DMS 273 treated with DMSO at 0.1 percent for 48 hours (cell line): ENCODE measurements at places on chromosomes 7 and 10.

DNA sequence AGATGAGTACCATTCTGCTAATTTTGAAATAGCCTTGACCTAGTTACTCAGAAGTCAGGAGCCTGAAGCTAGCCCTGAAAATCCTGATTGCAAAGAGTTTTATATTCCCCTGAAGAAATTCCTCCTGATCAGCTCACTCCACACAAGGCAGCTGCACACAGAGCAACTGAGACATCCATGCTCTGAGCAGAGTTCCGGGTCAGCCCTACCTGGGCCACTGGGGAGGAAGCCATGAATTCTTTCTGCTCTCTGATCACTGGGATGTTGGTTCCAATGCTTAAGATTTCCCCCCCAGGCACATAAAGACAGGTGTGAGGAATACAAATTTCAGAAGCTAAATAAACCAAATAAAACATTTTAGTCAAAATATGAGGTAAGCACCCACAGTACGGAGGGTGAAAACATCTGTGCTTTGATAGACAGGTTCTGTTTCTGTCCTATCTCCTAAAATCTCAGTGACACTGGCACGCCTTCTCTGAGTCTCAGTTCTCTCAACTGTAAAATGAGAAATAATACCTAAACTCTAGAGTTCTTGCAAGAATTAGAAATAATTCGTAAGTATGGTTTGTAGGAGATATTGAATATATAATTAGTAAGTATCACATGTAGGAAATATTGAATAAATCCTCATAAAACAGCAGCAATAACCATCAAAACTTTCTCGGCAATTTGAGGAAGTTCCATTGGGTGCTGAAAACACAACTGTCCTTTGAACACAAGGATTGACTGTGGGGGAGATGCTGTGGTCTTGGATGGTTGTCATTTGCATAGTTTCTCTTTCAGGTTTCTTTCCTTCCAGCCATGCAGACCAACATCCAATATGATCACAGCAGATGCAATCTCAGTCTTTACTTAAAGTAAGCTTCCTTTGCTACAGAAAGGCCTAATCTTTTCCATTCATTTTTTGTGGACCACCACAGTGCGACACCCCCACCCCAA, 133.0 kb upstream of the TNS3 start:
- no peak for DNase-seq

- no peak for DNase-seq
Measured at GRCh38 chr7:116582806-116583444, 58.1 kb downstream of the CAV1 start.

DNA sequence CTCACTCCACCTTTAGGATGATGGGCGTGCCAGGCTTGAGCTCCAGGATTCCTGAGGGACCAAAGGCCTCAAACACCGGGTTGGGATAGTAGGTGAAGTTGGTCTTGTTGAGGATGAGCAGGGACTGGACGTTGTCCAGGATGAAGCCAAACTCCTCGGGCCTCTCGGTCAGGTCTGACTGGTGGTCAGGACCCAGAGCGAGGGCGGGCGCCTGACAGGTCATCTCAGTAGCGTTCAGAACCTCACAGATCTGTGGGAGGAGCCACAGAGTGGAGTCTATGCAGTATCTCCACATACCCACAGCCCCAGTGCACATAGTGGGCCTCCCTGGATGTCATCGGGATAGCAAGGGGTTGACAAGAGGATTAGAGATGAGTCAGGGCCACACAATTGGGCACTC, 394.9 kb downstream of the PLXNA4 start:
- no peak for DNase-seq

- DNase-seq = no peak
Measured at GRCh38 chr10:60384011-60384410, 5.7 kb downstream of the ANK3 start.

DNA sequence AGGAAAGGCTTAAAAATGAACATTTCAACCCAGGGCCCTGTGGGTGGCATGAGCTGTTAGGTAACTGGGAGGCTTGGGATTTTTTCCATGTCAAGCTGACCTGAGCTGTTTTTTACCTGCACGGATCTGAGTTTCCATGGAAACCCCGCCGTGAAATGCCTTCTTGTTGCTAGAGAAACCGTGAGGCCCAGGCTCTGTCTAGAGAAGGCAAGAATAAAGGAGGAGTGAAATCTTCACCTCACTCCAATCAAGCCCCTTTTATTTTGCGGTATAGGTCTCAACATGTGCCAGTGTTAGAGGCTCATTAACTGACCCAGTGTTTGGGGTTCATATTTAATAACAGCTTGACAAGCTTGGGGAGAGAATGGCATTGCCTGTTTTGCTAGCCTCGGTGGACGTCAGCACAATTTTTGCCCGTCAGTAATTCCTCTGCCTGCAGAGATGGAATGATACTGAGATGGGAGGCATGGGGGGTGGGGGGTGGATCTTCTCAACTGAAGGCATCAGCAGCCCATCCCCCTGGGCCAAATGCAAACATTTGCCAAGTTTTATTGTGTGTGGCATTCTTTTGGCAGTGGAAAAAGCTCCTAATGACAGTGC, 48.9 kb upstream of the PDCD4 start:
- DNase-seq = no peak

DNA sequence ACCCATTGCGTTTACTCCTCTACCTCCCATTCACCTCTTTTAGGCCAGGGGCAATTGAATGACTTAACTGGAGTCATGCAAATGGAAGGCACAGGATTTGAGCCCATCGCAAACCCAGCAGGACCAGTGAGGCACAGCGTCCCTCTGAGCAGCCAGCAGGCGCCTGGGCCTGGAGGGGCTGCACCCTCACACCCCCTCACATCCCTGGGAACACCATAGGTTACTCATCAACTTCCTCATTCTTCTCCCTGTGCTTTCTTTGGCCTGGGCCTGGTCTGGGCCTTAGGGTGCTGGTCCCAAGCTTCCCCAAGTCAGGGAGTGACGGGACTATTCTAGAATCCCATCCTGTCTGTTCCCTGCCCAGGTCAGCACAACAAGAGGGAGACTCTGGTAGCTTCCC, 169.4 kb upstream of the EEPD1 start:
- DNase-seq = no peak

GRCh38 chr7:26863518-26864308, 677 bp downstream of the SKAP2 start:
- peak; percentile 31 for DNase-seq

- no peak for DNase-seq
Measured at GRCh38 chr10:59360605-59361405, 1.5 kb downstream of the FAM13C start.

- DNase-seq = no peak
Measured at GRCh38 chr10:29749150-29749549, 114.4 kb upstream of the SVIL start.

DNA sequence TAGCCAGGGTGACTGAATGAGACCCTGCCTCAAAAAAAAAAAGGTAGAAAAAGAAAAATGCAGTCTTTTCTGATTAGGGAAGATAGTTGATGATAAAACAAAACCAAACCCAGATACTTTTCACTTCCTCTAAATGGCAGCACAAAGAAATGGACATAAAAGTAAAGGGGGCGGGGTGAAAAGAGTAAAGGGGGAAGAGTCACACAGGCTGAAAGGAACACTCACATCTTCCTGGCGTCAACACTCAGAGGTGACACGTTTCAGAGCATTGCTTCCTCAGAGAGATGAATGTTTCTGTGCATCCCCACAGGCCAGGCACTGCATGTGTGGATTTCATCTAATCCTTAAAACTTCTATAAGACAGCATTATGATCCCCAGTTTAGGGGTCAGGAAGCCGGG, 81.2 kb downstream of the HIPK2 start:
- no peak for DNase-seq

GRCh38 chr10:130009228-130009627, 45.2 kb upstream of the EBF3 start:
- DNase-seq = no peak

DNA sequence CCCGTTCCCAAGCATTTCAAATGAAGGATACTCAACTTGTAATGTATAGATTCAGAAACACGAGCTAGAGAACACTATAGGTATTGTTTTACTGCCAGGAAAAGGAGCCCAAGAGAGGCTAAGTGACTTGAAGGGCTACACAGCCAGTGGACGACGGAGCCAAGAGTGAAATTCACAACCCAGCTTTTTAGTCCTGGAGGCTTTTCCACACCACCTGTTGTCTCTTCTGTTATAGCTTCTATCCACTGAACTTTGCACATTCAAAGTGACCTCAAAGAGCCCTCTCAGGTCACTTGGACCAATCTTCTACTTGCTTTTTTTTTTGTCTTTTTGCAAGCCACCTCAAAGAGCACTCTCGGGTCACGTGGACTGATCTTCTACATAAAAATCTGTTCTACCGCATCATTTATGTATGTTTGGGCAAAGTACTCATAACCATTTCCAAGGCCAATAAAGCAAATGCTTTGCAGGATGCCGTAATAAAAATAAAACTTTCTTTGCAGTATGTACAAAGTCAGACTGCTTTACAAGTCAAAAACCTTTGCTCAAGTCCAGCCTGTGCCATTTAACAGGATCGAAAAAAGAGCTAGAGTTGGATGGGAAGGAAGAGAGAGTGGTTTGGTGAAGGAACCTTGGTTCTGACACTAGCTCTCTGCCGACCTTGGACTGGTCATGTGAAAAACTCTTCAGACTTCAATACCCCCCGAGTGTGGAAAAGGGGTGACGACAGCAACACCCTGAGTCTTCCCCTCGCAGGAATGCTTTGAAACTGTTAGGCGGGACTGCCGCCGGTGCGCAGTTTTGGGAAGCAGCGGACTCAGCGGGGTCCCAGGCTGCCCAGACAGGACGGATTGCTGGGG, 821 bp downstream of the SLC35B4 start:
- DNase-seq = no peak

- no peak for DNase-seq
Measured at GRCh38 chr10:3056280-3057037, 10.9 kb upstream of the PFKP start.

DNA sequence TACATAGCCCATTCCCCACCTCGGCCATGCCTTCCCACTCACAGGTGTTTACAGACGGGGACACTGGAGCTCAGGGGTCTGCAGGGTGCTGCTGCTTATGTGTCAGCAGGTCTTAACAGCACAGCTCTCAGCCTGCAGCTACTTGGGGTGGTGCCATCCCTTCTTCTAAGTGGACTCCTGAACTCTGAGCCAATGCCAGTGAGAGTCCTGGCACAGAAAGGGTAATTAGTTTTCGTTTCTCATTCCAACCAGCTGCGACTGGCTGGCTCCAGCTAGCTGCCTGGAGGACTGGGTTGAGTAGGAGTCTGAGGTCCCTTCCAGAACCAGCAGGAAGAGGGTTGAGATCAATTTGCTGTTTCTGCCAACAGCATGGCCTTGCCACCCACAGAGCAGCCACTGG, 88.3 kb upstream of the AGK start:
- no peak for DNase-seq

GRCh38 chr10:75926763-75927162, 495.3 kb downstream of the LRMDA start:
- DNase-seq = no peak

DNA sequence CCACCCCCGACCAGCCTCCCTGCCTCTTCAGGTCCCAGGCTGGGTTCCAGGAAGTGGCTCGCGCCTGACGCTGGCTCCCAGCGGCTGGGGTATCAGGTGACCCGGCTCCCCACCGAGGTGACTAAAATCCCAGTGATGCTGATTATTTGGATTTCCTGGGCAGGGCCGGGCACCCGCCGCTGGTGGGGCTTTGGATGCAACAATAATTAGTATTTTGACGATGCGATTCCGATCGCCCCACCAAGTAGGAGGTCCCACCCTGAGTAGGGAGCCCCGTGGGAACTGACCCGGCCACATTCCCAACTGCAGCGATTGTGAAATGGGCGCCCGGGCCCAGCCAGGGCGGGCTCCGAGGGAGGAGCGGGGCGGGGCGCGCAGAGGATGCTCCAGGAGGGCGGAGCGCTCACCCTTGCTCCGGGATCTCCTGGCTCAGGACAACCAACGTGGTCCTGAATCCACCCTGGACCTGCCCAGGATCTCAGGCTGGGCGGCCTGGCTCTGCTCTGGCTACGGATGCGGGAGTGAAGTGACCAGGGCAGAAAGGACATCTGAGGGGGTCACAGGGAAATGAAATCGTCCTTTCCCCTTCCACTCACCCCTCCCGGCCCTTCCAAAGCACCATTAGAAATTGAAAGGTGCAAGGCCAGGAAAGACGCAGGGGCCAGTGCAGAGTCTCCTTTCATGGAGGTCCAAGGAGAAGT, 32.6 kb downstream of the DUSP5 start:
- no peak for DNase-seq

GRCh38 chr7:157925383-157925875, 588.6 kb downstream of the DNAJB6 start:
- no peak for DNase-seq

GRCh38 chr7:50062951-50063350, 30.1 kb downstream of the ZPBP start:
- no peak for DNase-seq

DNA sequence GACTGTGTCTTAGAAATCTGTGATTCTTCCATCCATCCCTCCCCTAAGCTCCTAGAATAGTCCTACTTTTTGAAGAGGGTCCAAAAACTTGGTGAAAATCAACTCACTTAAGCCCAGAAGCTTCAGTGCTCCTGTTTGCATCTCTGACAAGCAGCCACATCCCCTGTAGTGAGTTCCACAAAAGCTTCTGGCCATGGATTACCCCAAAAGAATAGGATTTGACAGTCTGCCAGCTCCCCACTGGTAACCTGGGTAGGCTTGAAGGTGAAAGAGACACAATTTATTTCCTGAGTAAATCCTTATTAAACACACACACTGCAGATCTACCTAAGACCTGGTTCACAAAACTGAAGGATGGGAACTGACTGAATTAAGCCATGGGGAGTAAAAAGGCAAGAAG, 46.5 kb downstream of the LGI1 start:
- no peak for DNase-seq

DNA sequence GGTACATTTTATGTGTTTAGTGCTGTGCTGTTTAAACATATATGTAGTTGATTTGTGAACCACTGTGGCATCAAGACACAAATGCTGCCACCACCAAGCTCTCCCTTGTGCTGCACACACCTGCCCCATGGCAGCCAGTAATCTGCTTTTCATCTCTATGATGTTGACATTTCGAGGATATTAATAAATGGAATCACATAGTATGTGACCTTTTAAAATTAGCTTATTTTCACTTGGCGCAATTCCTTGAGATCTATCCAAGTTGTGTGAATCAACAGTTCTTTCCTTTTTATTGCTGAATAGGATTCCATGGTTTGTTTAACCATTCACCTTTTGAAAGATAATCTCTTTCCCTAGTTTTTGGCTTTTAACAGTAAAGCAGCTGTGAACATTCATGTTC, 73.1 kb downstream of the BMPR1A start:
- DNase-seq = no peak

GRCh38 chr7:133513608-133514007, 260.7 kb downstream of the EXOC4 start:
- no peak for DNase-seq

DNA sequence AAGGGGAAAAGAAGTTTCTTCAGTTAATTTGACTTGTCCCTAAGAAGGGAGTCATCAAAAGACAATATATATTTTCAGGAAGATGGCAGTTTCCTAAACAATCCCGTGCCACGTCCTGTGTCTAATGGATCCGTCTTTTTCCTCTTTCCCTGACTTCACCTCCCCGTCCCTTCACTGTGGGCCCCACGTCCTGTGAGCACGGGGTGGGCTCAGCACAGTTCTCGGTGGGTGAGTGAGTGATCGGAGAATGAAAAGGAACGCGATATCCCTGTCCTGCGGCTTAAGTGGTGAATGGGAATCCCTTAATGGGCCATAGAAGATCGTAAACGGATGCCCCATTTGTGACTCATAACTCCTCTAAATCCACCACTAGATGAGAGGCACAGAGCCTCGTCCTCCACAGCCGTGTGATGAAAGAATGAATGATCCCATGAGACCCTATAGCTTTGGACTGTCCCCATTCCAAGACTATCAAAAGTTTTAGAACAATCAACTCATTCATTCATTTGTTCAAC, 63.5 kb upstream of the PITRM1 start:
- no peak for DNase-seq

- DNase-seq = no peak
Measured at GRCh38 chr10:26437637-26438461, at the start of gene APBB1IP. Gene APBB1IP (plus strand): TSS chr10:26438341. CDS start chr10:26492327, 53,986 bp downstream.

GRCh38 chr7:129257168-129257567, 32.3 kb downstream of the AHCYL2 start:
- DNase-seq = no peak
